ENCODE measurements at places on chromosomes 6 and 20. TPM values are rescaled to one million over a fixed set of nuclear protein-coding genes. Genes with fewer than 3 reads are reported as not detected.

The OPRL1 gene
- total RNA-seq: 3.5 TPM

DNA sequence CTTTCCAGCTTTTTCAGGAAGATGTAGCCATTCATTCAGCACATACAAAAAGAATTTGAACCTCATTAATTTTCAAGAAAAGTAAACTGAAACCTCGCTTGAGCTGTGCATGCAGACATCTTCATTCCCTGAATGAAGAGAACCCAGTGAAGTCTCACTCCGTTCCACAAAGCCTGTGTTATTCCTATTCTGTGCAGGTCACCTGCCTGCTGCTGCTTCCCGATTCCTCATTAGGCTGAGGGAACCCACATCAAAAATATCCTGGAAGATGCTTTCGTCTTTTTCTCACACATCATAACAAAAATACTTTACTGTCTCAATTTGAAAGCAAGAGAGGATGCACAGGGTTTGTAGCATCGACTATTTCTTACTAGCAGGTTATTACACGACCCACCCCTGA, 40.1 kb downstream of the TRMT6 start:
- no peak for DNase-seq

DNA sequence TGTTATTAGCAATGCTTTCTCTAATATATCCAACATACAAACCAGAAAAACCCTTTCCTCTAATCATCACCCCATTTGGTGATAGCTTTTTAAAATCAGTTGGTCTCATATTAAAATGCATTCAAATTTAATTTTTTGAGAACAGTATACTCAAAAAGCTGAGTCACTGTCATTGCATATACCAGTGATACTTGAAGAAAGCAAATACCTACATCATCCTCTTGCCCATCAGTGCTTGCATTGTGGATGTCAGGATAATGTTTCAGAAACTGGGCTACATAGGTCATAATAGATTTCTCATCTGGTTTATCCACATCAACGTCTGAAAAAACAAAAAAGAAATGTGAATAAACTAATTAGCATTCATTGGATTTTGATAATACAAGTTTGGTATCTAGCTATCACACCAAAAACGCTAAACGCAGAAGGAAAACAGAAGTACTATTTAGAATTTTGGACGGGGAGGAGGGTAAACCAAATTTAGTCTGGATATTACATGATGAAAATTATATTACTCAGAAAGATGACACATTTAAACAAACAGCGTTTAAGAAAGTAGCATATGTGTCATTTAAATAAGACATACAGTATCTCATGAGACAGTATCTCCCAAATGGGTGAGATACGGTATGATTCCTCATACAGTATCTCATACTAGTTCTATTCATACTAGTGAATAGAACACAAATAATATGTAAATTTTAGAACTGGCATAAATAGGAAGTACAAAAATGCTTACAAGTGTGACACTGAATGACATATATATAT, 134.6 kb downstream of the SYNE1 start:
- DNase-seq: no peak

- DNase-seq: no peak
Measured at GRCh38 chr6:104952911-104953399, 4.0 kb upstream of the LIN28B start.

The RIPOR2 gene
- 0.92 TPM for total RNA-seq

The EYA2 gene
- total RNA-seq: 0.32 TPM

DNA sequence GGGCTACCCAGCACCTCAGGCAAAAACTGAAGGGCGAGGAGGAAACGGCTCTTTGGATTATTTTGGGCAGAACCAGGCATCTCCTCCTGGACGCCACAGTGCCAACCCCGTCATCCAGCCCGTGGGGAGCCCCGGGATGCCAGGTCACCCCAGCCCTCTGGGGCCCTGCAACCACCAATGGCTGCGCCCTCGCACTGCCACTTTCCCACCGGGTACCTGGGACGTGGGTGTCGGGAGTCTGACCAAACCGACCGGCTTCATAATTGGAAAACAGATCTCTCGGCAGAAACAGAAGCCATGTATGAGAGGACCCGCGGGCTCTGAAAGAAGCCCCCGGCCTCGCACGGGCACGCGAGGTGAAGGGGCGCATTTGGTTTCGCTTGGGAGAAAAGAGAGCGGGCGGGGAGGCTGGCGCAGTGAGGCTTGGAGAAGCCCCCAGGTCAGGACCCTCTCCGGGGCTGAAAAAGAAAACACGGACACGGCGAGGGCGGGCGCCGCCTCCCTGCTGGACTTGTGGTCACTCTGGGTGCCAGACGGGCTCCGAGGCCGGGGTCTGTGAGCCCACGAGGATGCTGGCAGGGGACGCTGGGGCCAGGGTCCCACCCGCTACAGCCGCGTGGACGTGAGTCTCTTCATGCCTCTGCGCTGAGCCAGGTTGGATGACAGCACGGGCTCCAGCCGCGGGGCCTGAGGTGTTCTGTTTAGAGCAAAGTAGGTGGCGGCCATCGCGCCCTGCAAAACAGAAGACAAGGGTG, 29.6 kb upstream of the MPC1 start:
- DNase-seq: no peak

- DNase-seq: no peak
Measured at GRCh38 chr6:42136508-42137193, 5.8 kb downstream of the C6orf132 start.

The MAFB gene
- total RNA-seq: 3.0 TPM

GRCh38 chr20:36217226-36217625, 19.1 kb upstream of the AAR2 start:
- no peak for DNase-seq

DNA sequence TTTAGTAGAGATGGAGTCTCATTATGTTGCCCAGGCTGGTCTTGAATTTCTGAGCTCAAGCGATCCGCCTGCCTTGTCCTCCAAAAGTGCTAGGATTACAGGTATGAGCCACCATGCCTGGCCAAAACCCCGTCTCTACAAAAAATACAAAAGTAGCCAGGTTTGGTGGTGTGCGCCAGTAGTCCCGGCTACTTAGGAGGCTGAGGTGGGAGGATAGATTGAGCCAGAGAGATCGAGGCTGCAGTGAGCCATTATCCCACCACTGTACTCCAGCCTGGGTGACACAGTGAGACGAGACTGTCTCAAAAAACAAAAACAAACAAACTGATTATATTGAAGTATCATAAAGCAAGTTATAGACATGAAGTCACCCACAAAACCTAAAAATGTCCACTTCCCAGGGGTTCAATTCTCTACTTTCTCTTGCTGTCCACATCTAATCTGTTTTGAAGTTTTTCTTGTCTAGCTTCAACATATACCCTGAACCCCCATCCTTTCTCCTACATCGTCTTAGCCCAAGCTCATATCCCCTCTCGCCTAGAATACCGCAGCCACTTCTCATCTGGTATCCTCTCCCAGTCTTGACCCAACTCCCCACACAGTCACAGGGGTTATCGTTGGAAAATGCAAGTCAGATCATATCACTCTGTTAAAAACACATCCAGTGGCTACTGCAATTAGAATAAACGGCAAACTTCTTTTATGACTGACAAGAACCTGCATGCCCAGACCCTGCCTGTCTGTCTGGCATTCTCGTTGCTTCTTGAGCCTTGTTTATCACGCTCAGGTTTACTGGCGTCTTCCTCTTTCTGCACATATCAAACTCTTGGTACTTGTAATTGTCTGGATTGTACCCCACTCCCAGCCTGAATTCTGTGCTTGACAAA, 20.1 kb upstream of the NCOA3 start:
- no peak for DNase-seq

DNA sequence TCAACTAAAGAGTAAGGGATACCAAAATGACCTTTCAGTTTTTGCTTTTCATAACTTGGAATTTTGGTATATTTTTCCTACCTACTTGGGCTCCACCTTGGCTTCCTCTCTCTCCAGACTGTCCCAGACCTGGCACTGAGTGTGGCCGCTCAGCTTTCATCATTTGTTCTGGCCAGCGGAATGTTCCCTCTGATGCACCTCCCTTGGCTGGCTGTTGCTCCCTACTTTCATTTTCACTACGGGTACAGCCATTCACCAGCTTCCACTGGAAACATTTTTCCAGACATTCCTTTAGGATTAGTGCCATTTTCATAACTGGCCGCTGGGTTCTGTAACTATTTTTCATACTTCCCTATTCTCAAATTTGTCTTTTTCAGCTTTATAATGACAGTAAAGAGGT, 487.4 kb downstream of the TENT5A start:
- no peak for DNase-seq

DNA sequence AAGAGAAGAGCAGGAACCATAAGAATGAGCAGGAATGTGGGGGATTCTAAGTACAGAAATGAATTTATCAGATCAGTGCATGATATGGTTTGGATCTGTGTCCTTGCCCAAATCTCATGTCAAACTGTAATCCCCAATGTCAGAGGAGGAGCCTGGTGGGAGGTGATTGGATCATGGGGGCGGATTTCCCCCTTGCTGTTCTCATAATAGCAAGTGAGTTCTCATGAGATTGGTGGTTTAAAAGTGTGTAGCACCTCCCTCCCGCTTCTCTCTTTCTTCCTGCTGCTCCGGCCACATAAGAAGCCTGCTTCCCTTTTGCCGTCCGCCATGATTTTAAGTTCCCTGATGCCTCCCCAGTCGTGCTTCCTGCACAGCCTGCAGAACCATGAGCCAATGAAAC, 49.2 kb downstream of the KHDC1L start:
- DNase-seq: no peak

The PSORS1C2 gene
- not detected for total RNA-seq

The PPP1R14C gene
- 3.3 TPM for total RNA-seq

- no peak for DNase-seq
Measured at GRCh38 chr6:143179901-143180612, 119.4 kb downstream of the AIG1 start.

DNA sequence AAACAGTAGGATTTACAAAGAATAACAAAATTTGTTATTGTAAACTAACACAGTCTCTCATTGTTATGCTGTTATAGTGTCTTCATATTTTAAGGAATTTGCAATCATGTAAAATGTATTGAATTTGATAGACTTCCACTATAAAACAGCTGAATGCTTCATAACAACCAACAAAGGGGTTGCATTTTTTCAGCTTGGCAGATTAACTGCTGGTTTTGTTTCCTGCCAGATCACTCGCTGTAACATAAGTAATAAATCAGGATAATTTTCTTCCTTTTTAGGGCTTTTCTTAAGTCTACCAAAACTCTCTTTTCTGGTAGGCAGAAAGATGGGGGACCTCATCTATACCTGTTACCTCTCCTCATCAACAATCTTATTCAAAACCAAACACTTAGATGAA, 169.8 kb downstream of the SAMD5 start:
- DNase-seq: no peak

DNA sequence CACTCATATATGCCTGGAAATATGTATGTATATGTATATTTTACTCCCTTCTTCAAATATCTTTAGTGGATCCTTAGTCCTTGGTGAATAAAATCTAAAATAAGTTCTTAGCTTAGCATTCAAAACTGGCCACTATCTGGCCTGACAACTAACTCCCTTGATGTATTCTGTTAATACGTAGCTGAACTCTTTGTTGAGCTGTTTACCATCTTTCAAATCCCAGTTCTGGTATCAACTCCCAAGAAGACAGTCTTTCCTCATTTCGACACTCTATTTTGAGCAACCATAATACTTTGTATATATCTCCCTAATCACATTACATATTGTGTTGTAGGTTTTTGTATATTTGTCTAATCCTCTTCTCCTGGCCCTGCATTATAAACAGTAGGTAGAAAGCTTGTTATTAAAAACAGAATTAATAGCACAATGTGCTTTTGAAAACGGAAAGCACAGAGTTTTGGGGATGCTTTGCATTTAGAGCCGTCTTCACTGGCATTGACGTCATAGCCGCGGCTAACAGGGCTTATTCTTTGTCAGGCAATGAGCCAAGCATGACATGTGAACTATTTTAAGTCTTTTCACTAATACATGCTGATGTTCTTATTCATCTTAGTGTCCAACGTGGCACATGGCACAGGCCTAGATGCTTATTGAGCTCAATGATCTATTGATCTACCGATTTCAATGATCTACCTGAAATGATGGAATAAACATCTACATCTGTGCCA, 47.2 kb upstream of the CCN2 start:
- DNase-seq: no peak

DNA sequence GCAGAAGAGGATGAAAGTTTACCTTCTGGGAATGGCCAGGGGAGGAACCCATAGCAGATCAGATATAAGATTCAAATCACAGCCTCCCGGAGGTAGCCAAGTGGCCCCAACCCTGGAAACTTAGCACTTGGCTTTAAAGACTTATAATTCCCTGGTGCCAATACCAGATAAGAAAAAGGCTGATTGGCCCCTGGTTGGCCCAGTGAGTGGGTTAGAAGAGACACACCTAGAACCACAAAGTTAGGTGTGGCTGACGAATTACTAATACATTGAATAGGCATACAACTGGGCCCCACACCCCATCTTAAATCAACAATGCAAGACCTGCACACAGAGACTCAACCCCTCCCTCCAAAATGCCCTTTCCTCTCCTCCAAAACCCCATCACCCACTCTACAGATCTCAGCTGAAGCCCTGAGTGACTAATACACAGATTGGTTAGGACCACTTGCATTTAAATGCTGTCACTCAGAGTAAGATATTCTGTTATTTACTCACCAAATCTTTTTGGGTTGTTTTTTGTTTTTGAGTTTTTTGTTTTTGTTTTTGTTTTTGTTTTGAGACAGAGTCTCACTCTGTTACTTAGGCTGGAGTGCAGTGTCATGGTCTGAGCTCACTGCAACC, 315.4 kb upstream of the JARID2 start:
- no peak for DNase-seq

The LMBRD1 gene
- total RNA-seq: 28.7 TPM

- no peak for DNase-seq
Measured at GRCh38 chr6:167481307-167481926, 156.5 kb downstream of the TTLL2 start.

The MLN gene
- not detected for total RNA-seq

All from chondrocyte (in vitro differentiated cells).